ENCODE measurements at places on chromosomes 5 and 9.

- DNase-seq, result no peak
These were observed 701.7 kb downstream of the SEMA5A start for GRCh38 chr5:8844206-8844605.

GRCh38 chr5:76626738-76627137 lies 3.5 kb upstream of the F2RL2 start:
- DNase-seq, result no peak

DNA sequence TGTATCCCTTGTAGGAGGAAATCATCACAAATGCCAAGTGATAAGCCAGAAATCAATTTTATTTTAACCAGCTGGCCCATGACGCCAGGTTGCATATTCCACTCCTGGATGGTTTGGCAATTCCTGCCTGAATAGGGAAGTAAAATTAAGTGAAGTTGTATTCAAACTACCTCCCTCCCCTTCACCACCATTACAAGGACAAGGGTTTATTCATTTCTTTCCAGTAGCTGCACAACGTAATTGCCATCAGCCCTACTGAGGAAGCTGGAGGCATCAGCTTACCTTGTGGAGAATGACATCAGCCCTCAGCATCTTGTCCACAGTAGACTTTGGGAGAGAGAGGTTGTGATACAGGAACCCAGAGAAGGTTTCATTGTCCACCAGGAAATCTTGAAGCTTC lies 66.6 kb downstream of the ABCA1 start:
- no peak for DNase-seq

DNA sequence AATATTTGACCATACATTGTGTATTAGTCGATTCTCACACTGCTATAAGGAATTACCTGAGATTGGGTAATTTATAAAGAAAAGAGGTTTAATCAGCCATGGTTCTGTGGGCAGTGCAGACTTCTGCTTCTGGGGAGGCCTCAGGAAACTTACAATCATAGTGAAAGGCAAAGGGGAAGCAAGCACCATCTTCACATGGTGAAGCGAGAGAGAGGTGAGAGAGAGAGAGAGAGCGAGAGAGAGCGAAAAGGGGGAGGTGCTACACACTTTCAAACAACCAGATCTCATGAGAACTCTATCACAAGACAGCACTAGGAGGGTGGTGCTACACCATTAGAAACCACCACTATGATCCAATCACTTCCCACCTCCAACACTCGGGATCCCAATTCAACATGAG lies 4.1 kb upstream of the GRAMD2B start:
- no peak for DNase-seq

DNA sequence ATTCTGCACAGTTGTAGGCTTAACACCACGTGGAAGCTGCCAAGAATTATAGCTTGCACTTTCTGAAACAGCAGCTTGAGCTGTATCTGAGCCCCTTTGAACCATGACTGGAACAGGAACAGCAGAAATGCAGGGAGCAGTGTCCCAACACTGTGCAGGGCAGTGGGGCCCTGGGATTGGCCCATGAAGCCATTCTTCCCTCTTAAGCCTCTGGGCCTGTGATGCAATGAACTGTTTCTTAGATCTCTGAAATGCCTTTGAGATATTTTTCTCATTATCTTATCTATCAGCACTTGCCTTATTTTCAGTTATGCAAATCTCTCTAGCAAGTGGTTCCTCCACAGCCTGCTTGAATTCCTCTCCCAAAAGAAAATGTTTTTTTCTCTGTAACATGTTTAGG lies 87.0 kb upstream of the MTAP start:
- no peak for DNase-seq

- no peak for DNase-seq
These were observed 172.6 kb upstream of the PAPPA start for GRCh38 chr9:115980976-115981375.

DNA sequence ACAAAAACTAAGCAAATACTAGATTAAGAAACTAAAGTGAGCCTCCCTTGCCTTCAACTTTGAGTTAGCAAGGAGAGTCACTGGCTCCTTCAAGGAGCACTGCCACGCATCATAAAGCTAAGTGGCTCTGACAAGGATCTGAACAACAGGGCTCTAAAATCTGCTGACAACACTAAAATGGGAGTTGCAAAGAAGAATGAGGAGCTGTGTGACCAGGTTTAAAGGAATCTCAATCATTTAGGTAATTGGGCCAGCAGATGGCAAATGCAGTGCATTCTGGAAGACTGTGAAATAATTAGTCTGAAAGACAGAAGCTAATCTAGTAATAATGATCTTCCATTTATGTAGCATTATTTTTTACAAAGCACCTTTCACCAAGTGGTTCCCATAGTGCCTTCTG lies 297.0 kb upstream of the TAS2R1 start:
- DNase-seq, result no peak

DNA sequence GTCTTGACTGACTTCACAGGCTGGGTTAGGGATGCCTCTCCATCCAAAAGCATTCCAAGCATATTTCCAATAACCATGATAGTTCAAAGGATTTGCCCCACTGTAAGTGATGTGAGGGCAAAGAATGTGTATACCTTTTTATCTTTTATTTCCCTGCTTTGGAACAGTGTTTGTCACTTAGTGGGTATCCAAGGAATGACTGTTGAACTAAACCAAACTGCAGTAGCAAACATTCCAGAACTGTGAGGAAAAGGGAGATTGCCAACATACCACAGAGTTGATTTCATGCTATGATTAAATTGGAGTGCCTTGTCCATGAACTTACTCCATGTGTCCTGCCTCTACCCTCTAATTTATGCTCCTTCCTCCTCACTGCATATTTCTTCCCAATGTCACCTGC lies 400.0 kb downstream of the KIAA0825 start:
- peak; percentile 38 for DNase-seq

DNA sequence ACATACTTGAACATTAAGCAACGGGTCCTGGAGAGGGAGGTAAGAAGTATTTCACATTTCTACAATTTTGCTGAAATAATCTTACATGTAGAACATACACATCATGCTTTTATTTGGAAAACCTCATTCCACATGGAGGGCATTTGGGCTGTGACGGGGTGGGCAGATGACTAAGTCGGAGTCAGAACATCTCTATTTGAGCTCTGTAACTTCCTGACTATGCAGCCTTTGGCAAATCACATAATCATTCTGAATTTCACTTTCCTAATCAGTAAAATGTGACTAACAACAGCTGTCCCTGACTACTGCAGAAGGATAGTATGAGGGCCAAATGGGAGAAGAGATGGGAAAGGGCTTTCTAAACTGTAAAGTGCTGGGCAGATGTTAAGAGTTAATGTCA lies 17.1 kb upstream of the IL6ST start:
- DNase-seq, result no peak

- no peak for DNase-seq
These were observed 126.3 kb downstream of the CEMIP2 start for GRCh38 chr9:71642056-71642455.

- DNase-seq, result no peak
These were observed 88.6 kb downstream of the ANGPTL2 start for GRCh38 chr9:127033789-127034188.

- no peak for DNase-seq
These were observed 1.2 kb upstream of the DMRT1 start for GRCh38 chr9:840343-840742.

GRCh38 chr9:88436379-88436778 lies 48.1 kb downstream of the SPIN1 start:
- no peak for DNase-seq

GRCh38 chr5:131756942-131757341 lies 39.9 kb downstream of the FNIP1 start:
- no peak for DNase-seq

GRCh38 chr9:20618361-20618802 lies 3.9 kb downstream of the MLLT3 start:
- DNase-seq, result peak; percentile 72

GRCh38 chr5:100043475-100043874 lies 491.7 kb upstream of the FAM174A start:
- DNase-seq, result no peak

DNA sequence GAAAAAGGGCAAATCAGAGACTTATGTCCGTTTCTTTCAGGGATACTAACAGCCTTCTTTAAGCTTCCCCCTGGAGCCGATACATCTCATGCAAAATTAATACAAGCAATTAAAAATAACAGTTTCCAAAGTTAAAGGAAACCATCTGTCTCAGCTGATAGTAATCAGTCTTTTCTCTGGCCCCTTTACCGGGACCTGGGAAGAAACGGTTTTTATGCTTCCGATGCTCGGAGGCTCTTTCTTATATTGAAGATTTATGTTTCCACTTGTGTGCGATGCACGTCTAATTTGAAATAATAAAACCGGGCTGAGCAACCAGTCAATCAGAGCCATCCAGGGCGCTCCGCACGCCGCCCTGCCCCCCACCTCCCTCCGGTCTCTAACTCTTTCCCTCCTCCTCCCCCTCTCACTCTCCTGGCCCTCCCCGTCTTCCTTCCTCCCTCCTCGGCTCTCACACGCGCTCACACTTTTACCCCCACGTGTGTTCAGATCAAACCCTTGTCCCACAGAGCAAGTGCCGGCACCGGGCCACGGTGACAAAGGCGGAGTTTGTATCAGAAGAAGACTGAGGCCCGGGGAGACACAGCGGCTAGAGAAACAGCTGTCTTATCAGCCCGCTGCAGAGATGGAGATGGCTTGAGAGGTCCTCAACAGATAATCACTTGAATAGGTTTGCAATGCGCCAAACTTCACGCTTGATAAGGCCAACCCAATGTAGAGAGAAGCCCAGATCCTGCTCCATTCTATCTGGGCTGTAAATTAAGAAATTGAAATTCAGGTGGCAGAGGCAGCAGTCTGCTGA lies 5.1 kb upstream of the ELAVL2 start:
- no peak for DNase-seq
